ENCODE measurements at places on chromosomes 5 and 9.

- DNase-seq, result peak; percentile 69
These were observed at the start of gene DNLZ for GRCh38 chr9:136363106-136363948. DNLZ (minus strand) TSS chr9:136363744; CDS start chr9:136363714, 30 bp downstream.

DNA sequence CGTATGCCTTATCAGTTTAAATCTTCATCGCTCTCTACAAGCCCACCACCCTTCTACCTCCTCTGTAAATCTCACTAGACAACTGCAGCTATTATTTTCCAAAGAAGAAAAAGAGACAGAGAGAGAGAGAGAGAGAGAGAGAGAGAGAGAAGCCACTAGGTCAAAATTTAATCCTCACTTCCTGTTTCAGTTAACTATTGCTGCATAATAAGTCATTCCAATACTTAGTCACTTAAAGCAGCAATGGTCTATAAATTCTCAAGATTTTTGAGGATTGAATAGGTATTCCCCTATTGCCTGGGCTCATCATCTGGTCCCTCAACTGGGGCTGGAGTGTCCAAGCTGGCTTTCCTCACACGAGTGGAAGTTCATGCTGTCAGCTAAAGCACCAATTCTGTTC lies 68.8 kb downstream of the ITGA1 start:
- DNase-seq, result no peak

GRCh38 chr5:40669606-40670390 lies 9.9 kb upstream of the PTGER4 start:
- no peak for DNase-seq

DNA sequence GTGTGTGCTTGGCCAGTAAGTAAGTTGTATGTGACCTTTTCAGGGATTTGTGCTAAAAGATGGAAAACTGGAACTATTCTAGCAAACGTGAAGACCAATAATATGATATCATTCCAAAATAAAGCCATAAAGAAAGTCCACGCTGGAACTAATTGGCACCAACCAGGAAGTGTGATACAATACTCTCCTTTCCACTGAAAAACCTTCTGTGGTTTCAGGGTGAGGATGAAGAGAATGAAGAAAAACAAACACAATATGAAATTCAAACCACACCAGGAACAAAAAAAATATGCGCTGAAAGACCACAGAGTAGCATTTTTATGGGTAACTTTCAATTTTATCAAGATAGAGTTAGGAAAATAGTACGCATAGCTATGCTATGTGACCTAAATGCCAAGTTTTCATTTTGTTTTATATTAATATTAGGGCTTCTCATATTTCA lies 105.8 kb downstream of the EFNA5 start:
- no peak for DNase-seq

GRCh38 chr5:65969539-65970393 lies 43.4 kb downstream of the ERBIN start:
- DNase-seq, result no peak

- no peak for DNase-seq
These were observed 50.8 kb upstream of the FOXE1 start for GRCh38 chr9:97802276-97802675.

- DNase-seq, result no peak
These were observed 176.3 kb upstream of the SEMA6A start for GRCh38 chr5:116750631-116751580.

GRCh38 chr5:147669169-147669869 lies 113.2 kb downstream of the JAKMIP2 start:
- no peak for DNase-seq

- DNase-seq, result no peak
These were observed 6.6 kb upstream of the HEMGN start for GRCh38 chr9:97944612-97945011.

DNA sequence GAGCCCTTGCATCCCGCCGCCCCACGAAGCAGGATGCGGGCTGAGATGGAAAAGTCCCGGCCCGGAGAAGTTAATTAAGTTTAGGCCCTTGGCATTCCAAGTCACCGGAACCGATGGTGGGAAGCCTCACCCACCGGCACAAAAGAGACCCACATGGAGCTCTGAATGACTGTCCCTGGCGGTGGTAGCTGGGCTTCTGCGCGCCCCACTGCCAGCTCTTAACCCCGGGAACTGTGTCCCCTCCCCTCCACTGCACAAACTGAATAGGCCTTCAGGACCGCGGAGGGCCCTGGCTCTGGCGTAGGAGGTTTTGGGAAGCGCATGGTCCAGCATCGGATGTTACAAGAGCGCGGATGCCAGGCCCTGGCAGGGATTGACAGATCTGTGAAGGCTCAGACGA lies 291.1 kb upstream of the TUT7 start:
- no peak for DNase-seq

DNA sequence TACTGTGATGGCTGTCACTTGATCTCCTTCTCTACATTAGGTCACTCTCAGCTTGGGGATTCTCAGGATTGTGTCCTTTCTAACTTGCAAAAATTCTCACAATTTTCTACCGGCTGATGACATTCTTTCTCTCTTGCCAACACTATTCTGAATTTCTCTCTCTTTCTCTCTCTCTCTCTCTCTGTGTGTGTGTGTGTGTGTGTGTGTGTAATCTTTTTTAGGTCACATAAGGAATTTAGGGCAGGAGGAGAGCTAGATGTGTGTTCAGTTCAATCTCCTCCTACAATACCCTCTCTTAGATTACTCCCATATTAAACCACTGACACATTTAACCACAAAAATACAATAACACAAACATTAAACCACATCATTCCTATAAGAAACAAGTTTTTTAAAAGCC lies 242.3 kb upstream of the NREP start:
- DNase-seq, result no peak

DNA sequence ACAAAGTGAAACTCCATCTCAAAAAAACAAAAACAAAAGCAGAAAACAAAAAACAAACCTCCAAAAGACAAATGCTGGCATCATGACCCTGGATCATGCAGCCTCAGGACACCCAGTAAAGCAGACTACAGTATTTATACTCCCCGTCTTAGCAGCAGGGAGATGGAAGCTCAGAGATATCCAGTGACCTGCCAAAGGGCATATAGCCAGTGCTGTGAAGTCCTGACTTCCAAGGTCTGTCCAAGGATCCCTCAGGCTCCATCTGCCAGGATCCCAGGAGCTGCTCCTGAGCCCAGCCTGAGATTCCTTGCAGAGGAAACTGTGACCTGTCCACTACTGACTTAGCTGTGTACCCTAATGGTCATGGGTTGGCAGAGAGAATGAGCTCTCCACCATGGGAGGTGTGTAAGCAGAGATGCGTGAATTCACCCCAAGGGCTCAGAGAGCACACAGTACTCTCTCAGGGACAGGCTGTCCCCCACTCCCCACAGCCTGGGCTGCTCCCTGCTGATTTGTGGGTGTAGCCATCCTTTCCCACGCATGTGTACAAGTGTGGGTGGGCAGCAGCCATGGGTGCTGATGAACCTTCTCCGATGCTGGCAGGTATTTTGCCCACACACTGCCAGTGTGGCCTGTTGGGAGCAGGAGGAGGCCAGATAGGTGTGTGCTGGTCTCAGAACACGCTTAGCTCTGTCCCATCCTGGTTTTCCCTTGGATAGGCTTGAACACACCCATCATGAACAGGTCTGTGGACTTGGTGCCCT lies 2.1 kb upstream of the WNK2 start:
- no peak for DNase-seq

- DNase-seq, result no peak
These were observed 440.0 kb downstream of the ENC1 start for GRCh38 chr5:74200560-74200959.

DNA sequence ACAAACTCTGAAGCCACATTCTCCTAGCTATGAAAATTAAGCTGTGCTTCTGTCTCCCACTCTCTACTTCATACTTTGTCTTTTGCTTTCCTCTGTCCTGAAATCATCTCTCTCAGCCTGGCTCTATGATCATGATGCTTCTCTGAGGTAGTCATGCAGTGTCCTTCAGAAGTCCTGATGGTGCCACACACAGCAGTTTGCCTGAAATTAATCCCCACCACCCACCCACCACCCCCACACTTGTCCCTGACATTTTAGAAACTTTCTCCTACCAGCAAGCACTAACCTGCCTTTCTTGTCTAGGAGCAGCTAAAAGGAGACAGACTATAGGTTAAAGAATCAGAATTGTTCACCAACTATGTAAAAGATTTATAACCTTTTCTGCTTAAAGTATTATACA lies 282.2 kb upstream of the FAM174A start:
- no peak for DNase-seq

GRCh38 chr5:134577796-134578577 lies 52.5 kb downstream of the JADE2 start:
- DNase-seq, result no peak

DNA sequence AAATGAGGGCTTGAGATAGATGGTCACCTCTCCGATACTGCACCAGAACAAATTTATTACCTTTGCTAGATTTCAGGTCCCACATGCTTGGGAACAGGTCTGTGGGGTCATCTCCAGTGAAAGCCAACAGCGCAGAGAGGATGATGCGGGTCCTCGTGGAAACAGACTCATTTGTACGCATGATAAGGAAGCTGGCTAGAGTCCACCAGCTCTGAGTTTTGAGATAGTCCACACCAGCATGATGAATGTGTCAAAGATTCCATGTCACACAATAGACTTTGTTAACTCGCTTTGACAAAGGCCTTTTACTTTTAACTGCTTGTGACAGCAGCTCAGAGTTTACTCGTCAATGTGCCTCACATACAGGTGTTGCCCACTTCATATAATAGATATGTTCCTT lies 105.4 kb upstream of the TBCA start:
- DNase-seq, result no peak

DNA sequence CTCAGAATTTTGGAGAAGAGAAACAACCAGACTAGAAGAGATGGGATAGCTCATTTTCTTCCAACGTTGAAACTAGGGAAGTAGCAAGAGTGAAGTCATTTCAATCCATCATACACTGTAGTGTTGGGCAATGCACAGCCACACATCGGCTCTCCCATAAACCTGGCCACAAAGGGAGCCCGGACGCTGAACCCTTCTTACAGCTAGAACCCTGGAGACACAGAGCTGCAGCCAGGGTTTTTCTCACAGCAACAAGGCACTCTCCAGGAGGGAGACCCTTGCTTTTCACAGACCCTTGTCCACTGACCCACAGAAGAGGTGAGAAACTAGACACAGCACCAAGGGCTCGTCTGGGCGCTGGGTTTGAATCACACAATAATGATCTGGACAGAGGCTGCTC lies 101.4 kb upstream of the FSTL4 start:
- DNase-seq, result no peak

GRCh38 chr9:13002740-13003139 lies 227.9 kb downstream of the LURAP1L start:
- DNase-seq, result no peak

- no peak for DNase-seq
These were observed 145.0 kb upstream of the COL5A1 start for GRCh38 chr9:134496413-134497282.

DNA sequence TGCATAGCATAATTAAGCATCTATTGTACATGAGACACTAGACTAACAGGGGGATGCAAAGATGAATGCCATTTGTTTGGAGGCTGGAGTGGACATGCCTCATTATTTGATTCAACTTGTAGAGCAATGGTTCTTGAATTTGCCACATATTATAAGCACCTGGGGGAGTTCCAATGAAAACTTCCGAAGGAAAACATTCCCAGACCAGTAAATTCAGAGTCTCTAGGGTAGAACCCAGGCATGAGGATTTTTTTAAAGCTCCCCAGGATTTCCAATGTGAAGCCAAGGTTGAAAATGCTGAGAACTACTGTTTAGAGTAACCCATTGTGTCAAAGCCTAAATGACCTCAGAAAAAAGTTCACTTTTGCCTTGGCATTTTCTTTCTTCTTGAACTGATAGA lies 93.9 kb upstream of the ITGA1 start:
- DNase-seq, result no peak

DNA sequence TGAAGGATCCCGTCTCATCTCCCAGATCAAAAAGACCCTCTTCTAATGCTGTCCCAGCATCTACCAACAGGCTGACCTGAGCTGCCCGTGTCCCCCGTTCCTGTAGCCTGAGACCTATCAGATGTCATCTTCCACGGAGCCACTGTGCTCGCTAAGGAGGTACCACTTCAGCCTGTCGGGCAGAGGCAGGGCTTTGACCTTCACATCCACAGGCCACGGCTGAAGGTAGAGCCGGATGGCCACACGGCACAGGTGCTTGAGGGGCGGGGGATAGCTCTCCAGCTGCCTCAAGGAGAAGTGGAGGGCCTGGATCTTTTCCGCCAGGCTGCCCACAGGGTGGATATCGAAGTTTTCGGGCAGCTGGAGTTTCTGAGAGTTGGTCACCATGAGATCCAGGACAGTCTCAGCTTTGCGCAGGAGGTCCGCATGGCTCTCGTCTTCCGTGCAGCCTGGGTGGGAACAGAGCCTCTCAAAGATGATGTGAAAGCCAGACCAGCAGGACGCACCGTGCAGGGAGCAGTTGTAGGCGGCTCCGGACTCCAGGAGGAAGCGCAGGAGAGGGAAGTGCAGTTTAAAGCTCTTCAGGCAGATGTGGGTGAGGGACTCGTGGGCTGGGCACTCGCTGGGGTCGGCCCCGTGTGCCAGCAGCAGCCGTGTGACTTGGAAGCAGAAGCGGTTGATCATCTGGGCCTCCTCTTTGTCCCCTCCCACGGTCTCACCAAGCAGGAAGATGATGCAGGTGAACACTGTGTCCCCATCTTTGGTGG lies 4.1 kb downstream of the ASB6 start:
- DNase-seq, result no peak

DNA sequence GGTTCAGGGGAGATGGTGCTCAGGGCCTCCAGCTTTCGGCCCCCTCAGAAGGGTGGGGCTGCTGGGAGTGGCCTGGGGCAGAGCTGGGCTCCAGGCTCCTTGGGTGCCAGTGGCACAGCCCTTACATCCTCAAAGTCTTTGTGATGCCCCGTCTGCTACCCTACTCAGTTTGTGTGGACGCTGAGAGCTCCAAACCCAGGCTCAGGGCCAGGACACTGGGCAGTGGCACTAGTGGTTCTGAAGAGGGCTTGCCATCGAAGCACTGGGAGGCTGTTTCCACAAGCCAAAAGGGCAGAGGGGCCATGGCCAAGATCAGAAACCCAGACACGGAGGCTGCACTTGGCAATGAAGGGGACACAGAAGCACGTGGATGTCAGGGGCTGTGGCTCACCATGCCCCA lies 99.1 kb downstream of the GABBR2 start:
- no peak for DNase-seq

DNA sequence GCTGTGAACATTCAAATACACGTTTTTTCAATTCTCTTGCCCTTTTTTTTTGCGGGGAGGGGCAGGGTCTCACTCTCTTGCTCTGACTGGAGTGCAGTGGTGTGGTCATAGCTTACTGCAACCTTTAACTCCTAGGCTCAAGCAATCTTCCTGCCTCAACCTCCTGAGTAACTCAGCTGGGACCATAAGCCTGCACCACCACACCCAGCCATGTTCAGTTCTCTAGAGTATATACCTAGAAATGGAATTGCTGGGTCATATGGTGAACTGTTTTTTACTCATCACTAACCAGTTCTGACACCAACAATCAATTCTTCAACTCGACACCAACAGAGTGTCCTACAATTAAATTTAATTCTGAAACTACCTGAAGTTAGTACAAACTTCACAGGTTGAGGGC lies 85.5 kb upstream of the ZNF169 start:
- no peak for DNase-seq

DNA sequence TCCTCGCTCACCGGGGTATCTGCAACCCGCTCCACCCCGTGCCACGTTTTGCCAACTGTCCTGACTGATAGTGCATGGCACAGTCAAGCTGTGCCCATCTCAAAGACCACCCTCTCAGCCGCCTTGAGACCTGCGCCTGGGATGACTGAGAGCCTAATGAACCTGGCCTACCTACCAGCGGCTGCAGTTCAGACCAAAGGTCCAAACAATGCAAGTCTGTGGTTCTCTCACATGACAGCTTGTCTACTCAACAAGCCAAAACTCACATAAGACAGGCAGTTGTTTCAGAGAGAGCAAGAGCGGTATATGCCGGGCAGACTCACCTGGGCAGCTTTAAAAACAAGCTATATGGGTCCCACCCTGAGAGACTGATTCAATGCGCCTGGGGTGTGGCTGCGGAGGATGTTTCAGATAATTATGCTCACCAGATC lies 70.5 kb downstream of the EPB41L4B start:
- DNase-seq, result no peak
